AG08396 (cell line): ENCODE measurements at places on chromosomes 7 and 10.

DNA sequence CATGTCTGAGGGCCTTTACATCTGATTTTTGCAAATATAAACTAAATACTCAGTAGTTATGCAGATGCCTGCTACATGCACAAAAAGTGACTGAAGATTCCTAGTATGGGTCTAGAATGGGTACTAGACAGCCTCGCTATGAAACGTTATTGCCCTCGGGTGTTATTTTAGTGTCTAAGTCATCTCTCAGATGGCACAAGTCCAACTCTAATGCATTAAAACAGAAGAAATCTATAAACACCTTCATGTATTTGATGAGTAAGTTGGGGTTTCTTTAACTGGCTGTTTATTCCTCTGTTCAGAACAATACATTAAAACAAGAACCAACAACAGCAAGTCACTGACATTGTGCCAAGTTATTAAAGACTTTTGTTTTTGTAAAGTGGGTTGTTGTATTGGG lies 41.6 kb downstream of the TEX36 start:
- no peak for DNase-seq

GRCh38 chr10:109982812-109983211 lies 25.0 kb upstream of the ADD3 start:
- DNase-seq = no peak

DNA sequence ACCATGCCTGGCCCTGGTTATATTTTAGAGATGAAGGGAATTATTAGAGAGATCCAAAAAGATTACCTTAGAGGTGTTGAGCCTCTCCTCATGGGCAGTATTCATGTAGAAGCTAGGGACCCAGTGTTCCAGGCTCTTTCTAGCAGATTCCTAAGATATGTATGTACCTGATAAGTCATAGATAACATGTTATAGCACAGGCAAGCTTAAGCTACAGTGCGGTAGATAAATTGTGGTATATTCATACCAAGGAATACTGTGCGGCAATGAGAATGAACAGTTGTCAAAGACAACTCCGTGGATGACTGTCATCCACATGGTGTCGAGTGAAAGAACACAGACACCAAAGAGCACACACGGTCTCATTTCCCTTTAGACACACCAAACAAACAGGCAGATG lies 53.1 kb downstream of the TACR2 start:
- DNase-seq = no peak

GRCh38 chr7:105652359-105652993 lies 71.2 kb upstream of the EFCAB10 start:
- peak; percentile 89 for DNase-seq

GRCh38 chr7:72493850-72494661 lies 81.9 kb upstream of the CALN1 start:
- DNase-seq = peak; percentile 26

GRCh38 chr10:30056767-30057355 lies 2.5 kb downstream of the JCAD start:
- no peak for DNase-seq

DNA sequence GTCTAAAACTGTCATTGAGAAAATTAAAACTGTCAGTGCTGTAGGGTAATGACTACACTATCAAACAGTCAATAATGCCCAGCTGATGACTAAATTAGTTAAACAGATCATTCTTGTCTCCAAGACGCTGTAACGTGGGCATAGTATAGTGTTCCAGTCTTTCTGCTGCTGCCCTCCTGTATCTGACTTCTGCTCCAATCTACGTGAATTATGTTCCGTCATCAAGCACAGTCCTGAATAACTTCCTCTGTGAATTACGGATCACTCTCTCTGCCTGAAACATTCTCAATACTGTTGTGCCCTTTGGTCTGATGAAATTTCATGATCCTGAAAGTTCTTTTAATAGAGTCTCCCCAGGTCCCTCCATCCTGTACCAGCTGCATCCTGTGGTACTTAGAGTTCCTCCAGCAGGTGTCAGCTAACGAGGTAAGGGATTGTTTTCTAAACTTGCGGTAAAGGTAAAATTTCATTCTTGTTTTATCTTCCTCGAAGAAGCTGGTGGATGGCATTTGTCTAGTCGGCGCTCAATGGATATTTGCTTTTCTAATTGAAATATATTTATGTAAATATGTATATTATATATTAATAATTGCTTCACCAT lies 393.5 kb upstream of the ADARB2 start:
- DNase-seq = no peak

GRCh38 chr7:157693521-157694375 lies 356.9 kb downstream of the DNAJB6 start:
- no peak for DNase-seq

DNA sequence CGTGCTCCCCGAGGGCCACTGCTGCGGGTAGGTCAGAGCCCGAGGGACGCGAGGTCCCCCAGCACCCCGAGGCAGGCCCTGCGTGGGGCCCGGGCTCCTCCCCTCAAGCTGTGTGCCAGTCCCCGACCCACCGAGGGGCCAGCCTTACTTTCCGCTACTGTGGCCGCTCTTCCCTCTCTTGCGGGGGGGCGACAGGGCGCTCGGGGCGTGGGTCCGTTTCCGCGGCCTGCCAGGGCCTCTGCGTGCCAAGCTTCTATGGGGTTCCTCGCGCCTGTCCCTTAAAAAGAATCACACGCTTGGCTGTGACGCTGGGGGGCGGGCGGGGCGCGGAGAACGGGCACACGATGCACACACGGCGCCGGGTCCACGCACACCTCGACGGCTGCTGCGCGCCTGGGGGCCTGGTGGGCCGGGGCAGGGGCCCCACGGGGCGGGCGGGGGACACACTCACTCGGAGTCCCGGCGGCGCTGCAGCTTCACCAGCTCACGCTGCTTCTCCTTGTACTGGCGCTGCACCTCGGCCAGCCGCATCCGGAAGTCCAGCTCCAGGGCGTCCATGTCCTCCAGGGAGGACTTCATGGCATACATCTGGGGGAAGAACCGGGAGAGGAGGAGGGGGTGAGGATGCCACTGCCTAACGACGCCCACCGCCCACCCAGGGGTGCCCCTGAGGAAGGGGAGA lies 62.0 kb downstream of the TNRC18 start:
- DNase-seq = no peak

GRCh38 chr7:145729691-145730090 lies 386.9 kb upstream of the CNTNAP2 start:
- DNase-seq = no peak

DNA sequence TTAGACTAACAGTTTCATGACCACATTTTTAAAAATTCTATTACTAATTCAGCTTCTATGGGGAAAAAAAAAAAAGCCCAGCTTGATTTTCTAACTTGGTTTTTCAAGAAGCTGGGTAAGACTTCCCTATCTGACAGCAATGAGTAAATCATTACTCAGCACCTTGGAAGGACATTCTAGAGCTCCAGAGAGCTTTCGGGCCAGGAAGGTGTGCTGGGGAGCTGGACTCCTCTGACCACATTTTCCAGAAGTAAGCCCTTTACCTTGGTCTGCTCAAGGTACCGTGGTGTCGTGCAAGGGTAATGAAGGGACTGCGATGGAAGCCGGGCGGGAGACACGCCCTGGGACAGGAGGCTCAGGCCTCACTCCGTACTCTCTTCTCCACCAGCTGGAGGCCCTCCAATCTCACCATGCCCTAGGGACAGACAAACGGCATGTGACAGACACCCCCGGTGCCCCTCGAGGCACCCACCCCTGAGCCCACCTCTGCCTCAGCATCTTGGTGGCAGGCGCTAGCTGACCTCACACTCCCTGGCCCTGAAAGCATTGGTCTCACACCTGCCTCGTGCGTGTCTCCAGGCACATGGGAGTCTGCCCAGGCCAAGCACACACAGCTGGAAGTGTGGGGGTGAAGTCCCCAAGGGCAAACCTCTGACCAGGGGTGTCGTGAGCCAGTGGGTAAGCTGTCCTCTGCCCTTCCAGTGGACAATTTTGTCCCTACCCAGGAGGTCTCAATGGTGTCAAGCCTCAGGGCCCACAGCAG lies 152.1 kb downstream of the OAT start:
- no peak for DNase-seq

DNA sequence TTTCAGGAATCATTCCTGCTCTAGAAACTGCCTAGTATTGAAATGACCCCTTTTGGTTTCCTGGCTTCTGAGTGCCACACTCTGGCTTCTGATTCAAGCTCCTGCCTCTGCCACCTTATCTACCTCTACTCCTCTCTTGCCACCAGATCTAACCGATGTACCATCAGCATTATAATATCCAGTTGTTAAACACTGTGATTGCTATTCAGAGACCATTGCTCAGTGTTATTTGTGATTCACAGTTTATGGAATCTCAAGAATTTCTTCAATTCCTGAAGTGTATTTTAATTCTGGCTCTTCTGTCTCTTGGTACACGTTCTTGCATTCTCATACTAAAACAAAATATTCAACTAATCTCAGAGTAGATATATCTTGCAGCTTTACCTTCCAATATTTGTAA lies 88.7 kb downstream of the DYNC1I1 start:
- DNase-seq = no peak

DNA sequence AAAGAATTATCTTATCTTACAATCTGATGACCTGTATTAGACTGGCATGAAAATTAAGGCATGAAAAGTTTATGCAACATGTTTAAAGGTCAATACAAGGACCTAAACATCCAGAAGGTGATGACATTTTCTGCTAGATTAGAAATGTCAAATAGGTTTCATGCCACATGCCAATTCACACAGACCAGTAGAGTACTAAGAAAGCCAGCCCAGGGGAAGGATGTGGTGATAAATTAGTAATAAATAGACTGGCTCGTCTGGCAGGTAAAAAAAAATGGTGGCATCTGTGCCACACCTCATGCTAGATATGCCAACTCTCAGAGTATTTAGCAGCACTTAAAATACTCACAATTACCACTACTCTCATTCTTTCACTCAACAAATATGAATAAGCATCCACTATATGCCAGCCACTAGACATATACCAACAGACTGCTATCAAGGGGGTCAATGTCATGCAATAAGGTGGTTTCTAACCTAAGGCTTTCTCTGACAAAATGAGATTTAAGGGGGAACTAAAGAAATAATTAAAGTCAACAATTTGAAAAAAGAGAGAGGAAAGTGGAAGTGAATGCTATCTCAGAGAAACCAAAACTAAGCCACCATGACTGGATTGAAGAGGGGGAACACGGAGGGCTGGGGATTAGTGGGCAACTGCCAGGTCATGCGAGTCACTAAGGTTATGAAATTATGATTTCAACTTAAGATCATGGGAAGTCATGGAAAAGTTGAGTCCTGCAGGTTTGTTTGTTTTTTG lies 83.5 kb downstream of the SGMS1 start:
- no peak for DNase-seq

- no peak for DNase-seq
These were observed 77.4 kb upstream of the ANLN start for GRCh38 chr7:36312064-36312914.
